ENCODE measurements at places on chromosomes 6 and 20. TPM values are rescaled to one million over a fixed set of nuclear protein-coding genes. Genes with fewer than 3 reads are reported as not detected.

Gene BTN1A1
- polyA plus RNA-seq: not detected

Gene SLC22A7
- not detected for polyA plus RNA-seq

Gene PNPLA1
- polyA plus RNA-seq: 0.46 TPM

Gene HRH3
- polyA plus RNA-seq: not detected

Gene PMEPA1
- polyA plus RNA-seq: 3.6 TPM

Gene DIDO1
- 31.1 TPM for polyA plus RNA-seq

Gene OOEP
- polyA plus RNA-seq: not detected

Gene FKBP1C
- polyA plus RNA-seq: 1.4 TPM

Gene POM121L2
- polyA plus RNA-seq: not detected

Gene CLPSL2
- polyA plus RNA-seq: not detected

GRCh38 chr20:37925265-37926165, 22.6 kb downstream of the VSTM2L start:
- no peaks in the 10 kb centered on the region for H3K4me1 ChIP-seq
- H3K4me3 ChIP-seq: no peak overlapping the region
- no peaks in the 10 kb centered on the region for H3K36me3 ChIP-seq
- peaks cover under 1% of the 10 kb centered on the region for H3K27me3 ChIP-seq
- DNase-seq: no peak

GRCh38 chr20:10713161-10713560, 39.4 kb upstream of the JAG1 start:
- H3K36me3 ChIP-seq: no peaks in the 10 kb centered on the region
- peaks cover 18% of the 10 kb centered on the region for H3K4me1 ChIP-seq
- no peak overlapping the region for H3K27ac ChIP-seq
- no peak overlapping the region for H3K4me3 ChIP-seq

- H3K4me3 ChIP-seq: no peak overlapping the region
- no peaks in the 10 kb centered on the region for H3K36me3 ChIP-seq
- no peaks in the 10 kb centered on the region for H3K4me1 ChIP-seq
- DNase-seq: no peak
- no peaks in the 10 kb centered on the region for H3K27me3 ChIP-seq
- H3K27ac ChIP-seq: no peak overlapping the region
Measured at GRCh38 chr20:5797843-5798462, 47.8 kb downstream of the SHLD1 start.

DNA sequence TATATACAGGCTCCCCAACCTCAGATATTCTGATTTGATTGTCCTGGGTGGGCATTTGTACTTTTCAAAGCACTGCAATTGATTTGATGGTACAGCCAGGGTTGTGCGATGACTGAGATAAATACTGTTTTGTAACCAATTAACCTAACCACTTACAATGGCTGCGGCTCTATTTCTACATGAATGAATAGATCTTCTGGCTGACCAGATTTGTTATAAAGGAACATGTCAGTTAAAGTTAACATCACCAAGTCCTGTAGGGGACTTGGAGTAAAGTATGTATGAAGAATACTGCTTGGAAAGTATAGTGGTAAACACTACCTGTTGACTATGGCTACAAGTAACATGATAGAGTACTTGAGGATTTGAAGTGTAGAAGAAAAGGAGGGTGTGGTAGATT, 369.2 kb upstream of the JAG1 start:
- H3K4me3 ChIP-seq: no peak overlapping the region
- no peaks in the 10 kb centered on the region for H3K36me3 ChIP-seq
- DNase-seq: no peak
- no peaks in the 10 kb centered on the region for H3K27me3 ChIP-seq

- H3K27ac ChIP-seq: peak overlapping the region; percentile 42
- peak overlapping the region; percentile 33 for H3K4me3 ChIP-seq
- H3K27me3 ChIP-seq: no peaks in the 10 kb centered on the region
- H3K4me1 ChIP-seq: no peaks in the 10 kb centered on the region
- no peaks in the 10 kb centered on the region for H3K36me3 ChIP-seq
Measured at GRCh38 chr6:7087066-7087465, 20.7 kb upstream of the RREB1 start.

DNA sequence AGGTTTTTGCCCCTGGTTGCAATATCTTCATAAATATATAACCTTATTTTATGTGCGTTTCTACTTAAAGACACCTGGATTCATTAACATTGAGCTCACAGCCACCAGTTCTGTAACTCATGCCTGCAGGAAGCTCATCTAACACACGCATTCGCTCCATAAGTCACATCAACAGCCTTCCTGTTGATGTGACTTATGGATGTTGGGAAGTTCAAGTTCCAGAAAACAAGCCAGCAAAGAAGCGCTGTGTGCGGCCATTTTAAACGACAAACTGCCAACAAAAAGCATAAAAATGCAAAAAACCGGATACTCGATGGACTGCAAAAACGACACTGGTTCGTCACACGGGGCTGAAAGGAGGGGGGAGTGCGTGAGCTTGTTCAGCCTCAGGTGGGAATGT, 77.9 kb upstream of the NFATC2 start:
- H3K4me1 ChIP-seq: no peaks in the 10 kb centered on the region
- peaks cover 3% of the 10 kb centered on the region for H3K36me3 ChIP-seq
- no peaks in the 10 kb centered on the region for H3K27me3 ChIP-seq

DNA sequence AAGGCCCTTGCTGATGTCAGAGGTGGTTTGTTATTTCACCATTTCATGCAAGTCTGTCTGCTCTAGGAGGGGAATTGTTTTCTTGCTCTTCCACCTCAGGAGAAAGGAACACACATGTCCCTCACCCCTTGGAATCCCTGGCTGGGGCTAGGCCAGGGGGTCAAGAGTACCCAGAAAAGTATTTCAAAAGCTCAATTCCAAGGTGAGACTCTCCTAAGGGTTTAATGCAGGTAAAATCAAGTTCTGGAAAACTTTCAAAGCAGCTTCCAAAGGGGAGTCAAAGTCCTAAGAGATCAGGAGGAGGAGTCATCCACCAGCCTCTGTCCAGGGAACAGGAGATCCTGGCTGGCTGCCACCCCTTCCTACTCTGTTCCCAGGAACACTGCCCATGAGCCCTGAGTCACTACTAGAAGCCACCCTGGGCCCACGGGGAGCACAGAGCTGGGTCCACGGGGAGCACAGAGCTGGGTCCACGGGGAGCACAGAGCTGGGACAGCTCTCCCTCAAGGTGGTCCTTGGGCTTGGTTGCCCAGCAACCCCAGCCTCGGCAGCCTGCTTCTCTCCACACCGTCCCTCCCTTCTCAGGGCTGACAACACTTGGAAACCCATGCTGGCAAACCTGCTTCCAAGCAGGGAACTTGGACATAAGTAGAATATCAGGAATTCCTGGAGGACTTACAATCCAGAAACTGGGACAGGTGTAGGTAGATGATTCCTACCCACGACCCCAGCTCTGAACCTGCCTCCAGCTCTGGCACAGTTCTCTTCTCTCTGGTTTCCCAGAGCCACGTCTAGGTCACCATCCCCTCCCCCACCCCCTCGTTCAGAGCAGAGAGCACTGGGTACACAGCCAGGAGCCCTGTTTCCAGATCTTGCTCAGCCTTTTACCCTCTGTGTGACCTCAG, 35.3 kb upstream of the CDKN1A start:
- no peaks in the 10 kb centered on the region for H3K27me3 ChIP-seq
- H3K36me3 ChIP-seq: no peaks in the 10 kb centered on the region
- H3K27ac ChIP-seq: no peak overlapping the region
- DNase-seq: peak; percentile 96

GRCh38 chr6:146785001-146785585, 186.3 kb downstream of the ADGB start:
- H3K27ac ChIP-seq: no peak overlapping the region
- no peak for DNase-seq
- no peak overlapping the region for H3K4me3 ChIP-seq
- H3K4me1 ChIP-seq: no peaks in the 10 kb centered on the region
- no peaks in the 10 kb centered on the region for H3K36me3 ChIP-seq

DNA sequence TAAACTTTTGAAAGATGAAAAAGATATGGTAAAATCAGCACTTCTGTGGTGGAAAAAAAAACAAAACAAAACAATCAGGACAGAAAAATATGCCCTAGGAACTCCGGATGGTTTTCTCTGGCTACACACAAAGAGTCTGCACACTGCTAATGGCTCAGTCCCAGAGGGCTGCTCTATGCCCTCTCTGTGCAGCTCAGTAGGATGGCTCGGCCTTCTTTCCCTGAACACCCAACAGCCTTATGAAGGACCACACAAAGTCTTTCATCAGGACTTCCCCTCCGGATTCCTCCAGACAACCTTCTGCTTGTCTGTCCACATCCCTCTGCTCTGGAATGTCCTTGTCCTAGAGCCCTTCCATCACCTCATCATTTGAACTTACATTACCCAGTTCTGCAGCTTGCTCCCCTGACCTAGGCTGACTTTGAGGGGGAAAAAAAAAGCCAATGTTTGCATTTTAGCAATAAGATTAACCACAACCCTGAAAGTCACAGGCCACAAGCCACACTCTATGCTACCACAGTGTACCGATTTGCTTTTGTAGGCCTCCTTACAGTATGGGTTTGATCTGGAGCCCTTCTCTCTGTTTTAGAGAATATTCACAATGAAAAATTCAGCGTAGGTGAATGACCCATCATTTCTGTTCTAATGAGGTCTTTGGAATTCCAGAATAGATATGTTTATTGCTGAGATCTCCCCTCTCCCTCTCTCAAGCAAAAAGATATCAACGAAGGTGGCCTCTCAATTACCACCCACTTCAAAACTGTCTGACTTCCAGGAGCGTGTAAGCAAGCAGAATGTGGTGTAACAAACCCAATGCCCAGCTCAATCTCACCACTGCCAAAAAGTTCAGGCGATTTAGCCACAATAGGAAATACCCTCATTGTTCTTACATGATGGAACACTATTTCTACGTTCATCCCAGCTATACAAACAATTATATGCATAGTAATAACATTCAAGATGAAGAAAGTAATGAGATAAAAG, 164.0 kb downstream of the GMDS start:
- H3K36me3 ChIP-seq: no peaks in the 10 kb centered on the region
- H3K4me1 ChIP-seq: no peaks in the 10 kb centered on the region
- DNase-seq: no peak

GRCh38 chr6:84078335-84078734, 44.8 kb downstream of the MRAP2 start:
- no peak overlapping the region for H3K27ac ChIP-seq
- no peak for DNase-seq
- no peak overlapping the region for H3K4me3 ChIP-seq
- no peaks in the 10 kb centered on the region for H3K36me3 ChIP-seq
- no peaks in the 10 kb centered on the region for H3K27me3 ChIP-seq

DNA sequence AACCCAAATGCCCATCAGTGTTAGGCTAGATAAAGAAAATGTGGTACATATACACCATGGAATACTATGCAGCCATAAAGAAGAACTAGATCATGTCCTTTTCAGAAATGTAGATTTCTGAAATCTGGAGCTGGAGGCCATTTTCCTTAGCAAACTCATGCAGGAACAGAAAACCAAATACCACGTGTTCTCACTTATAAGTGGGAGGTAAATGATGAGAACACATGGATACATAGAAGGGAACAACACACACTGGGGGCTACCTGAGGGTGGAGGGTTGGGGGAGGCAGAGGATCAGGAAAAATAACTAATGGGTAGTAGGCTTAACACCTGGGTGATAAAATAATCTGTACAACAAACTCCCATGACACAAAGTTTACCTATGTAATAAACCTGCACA, 188.9 kb upstream of the PRND start:
- H3K4me1 ChIP-seq: no peaks in the 10 kb centered on the region
- no peaks in the 10 kb centered on the region for H3K36me3 ChIP-seq
- no peak overlapping the region for H3K4me3 ChIP-seq
- H3K27me3 ChIP-seq: no peaks in the 10 kb centered on the region
- DNase-seq: no peak

GRCh38 chr6:43393602-43394001, 24.2 kb upstream of the ZNF318 start:
- H3K4me3 ChIP-seq: no peak overlapping the region
- no peaks in the 10 kb centered on the region for H3K4me1 ChIP-seq
- H3K27ac ChIP-seq: no peak overlapping the region

GRCh38 chr6:127200114-127200513, 66.5 kb upstream of the RNF146 start:
- H3K4me1 ChIP-seq: no peaks in the 10 kb centered on the region
- no peaks in the 10 kb centered on the region for H3K27me3 ChIP-seq
- no peak overlapping the region for H3K4me3 ChIP-seq
- no peak for DNase-seq

- H3K4me3 ChIP-seq: no peak overlapping the region
- DNase-seq: no peak
Measured at GRCh38 chr6:132067286-132067685, 116.1 kb upstream of the CCN2 start.

DNA sequence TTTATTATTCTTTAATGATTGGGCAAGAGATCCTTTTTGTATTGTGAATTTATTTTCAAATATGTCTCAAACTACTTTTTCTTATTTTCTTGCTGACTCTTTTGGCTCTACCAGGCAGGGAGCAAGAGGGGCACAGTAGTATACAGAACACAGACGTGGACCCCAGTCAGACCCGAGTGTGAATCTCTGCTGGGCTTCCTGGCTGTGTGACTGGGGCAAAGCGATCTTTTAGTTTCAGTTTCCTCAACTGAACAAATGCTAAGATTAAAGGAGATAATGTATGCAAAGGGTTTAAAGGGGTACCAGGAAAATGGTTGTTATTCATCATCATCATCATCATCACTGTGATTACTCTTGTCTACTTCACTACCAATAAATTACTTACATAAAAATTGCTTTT, 317.5 kb downstream of the HIVEP2 start:
- H3K27me3 ChIP-seq: no peaks in the 10 kb centered on the region
- no peaks in the 10 kb centered on the region for H3K36me3 ChIP-seq
- no peak for DNase-seq
- H3K4me3 ChIP-seq: no peak overlapping the region
- no peaks in the 10 kb centered on the region for H3K4me1 ChIP-seq
- H3K27ac ChIP-seq: no peak overlapping the region

DNA sequence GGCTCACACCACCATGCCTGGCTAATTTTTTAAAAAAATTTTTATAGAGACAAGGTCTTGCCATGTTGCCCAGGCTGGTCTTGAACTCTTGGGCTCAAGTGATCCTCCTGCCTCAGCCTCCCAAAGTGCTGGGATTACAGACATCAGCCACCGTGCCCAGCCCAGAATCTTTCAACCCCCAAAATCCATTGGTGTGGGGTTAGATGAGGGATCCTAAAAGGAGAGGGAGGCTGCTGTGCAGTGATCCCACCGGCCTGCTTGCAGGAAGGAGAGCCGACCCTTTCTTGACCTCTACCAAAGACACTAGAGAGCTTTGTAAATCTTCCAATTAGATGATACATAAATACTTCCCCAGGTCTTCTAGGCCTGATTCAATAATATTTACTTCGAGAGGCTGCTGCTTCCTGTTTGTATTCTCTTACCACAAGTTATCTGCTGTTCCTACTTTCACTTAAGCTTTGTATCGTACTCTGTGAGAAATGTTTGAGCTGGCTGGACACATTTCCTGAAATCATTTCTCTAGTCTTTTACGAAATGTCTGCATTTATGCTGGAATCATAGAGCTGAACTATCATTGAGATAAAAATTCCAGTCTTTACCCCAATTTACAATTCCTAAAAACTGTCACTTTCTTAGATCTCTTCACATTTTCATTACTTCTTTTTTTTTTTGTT, 49.3 kb upstream of the IER3 start:
- H3K4me1 ChIP-seq: peaks cover 10% of the 10 kb centered on the region
- peak overlapping the region; percentile 62 for H3K27ac ChIP-seq
- H3K36me3 ChIP-seq: no peaks in the 10 kb centered on the region
- no peaks in the 10 kb centered on the region for H3K27me3 ChIP-seq
